ENCODE measurements at places on chromosomes 11 and 22.
A peak's percentile ranks its signal among the peaks of the same experiment; 100 is the strongest.

DNA sequence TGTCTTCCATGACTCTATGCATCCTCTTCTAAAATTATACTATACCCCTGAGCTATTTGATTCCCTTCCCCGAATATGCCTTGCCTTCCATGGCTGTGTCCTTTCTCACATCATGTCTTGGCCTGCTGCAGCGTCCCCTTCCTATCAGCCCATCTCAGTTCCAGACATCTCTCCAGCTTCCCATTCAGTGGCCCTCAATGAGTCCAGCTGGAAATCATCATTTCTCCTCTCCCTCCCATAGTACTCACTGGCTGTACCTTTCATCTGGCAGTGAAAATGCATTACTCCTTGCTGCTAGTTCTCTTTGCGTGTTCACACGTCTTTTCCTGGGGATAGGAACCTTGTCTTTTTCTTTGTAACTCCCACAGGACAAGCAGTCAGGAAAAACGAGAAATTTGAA is 486.8 kb downstream of the NTM start:
- no peak for DNase-seq

DNA sequence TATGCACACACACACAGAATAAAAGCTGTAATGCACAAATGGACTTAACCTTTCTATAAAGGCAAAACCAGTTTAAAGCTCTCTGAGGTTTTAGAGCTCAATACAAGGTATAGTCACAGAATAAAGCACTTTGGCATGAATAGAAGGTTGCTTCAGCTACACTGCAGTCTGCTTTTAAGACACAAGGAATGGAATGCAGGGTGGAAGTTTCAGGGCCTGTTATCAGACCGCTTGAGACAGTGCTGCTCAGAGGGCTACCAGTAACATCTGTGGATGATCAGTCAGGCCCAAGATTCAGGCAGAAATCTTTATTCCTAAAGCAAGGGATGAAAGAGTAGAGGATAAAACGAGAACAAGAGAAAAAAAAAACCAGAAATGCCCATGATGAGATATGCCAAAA is 46.7 kb downstream of the CD44 start:
- DNase-seq: no peak

GRCh38 chr11:62543680-62544444 is 2.7 kb downstream of the AHNAK start:
- no peak for DNase-seq

- DNase-seq: no peak
Measured at GRCh38 chr22:29317827-29318454, 2.4 kb upstream of the RASL10A start.

GRCh38 chr11:65609229-65609628 is 4.8 kb downstream of the MAP3K11 start:
- no peak for DNase-seq

GRCh38 chr11:1305501-1306056 is 3.9 kb downstream of the TOLLIP start:
- DNase-seq: no peak

GRCh38 chr11:64864473-64865285 is 13.7 kb downstream of the EHD1 start:
- DNase-seq: peak; percentile 56

- DNase-seq: no peak
Measured at GRCh38 chr22:28034145-28034759, 115.2 kb upstream of the PITPNB start.

DNA sequence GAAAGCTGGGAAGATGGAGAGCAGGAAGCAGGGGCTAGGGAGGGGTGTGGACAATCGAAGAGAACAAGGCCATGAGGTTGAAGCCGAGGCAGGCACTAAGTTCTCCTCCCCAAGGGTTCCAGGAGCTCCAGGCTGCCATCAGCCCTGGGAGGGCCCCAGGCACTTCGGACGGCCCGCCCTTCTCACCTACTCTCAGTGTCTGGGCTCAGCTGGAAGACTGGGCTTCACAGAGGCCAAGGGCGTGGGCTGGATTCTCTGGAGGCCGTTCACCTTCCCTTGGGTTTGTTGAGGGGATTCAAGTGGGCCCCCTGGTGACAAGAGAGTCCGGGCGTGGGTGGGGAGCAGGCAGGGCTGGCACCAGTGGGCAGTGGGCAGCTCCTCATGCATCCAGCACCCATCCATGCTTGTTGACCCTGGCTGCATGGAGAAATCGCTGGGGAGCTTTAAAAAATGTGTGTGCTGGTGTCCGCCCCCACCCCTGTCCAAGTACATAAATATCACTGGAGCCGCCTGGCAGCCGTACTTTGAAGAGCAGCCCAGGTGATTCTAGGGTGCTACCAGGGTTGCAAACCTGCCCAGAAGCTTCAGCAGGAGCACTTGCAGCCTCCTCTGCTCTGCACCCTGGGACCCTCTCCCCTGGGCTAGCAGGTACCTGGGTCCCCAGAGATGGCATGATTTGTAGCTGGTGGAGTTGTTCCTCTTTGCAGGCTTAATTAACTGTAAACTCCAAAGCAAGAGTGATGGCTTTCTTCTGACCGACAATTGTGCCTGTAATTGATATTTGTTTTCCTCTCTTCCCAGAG is 74.3 kb downstream of the RTL6 start:
- DNase-seq: no peak

Measured in forelimb muscle (tissue), 1 donor.